ENCODE measurements at places on chromosomes 1 and 21.

GRCh38 chr21:26194811-26195251 is 24.3 kb upstream of the APP start:
- DNase-seq, result no peak

- DNase-seq, result no peak
Observed at GRCh38 chr1:9853249-9853595, 29.5 kb upstream of the CLSTN1 start.

DNA sequence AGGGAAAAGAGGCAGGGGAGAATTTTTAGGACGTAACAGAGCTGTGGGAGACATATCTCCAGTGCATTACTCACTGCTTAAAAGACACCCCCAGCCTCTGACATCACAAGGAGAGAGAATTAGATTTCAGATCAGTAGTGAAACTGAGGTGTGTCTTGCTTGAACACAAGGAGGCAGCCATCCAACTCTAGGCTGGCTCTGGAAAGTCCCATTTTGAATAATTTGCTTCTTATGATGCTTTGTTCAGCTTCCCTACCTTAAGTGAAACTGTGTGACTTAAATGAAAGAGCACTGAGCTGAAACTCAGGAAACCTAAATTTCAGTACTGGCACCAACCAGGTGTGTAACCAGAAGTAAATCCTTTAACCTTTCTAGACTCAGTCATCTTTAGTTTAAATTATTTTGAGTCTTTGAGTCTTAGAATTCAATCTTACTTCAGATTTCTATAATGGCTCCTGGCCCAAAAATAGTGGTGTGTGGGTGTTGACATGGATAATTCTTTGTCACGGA is 251.6 kb upstream of the SGIP1 start:
- no peak for DNase-seq

DNA sequence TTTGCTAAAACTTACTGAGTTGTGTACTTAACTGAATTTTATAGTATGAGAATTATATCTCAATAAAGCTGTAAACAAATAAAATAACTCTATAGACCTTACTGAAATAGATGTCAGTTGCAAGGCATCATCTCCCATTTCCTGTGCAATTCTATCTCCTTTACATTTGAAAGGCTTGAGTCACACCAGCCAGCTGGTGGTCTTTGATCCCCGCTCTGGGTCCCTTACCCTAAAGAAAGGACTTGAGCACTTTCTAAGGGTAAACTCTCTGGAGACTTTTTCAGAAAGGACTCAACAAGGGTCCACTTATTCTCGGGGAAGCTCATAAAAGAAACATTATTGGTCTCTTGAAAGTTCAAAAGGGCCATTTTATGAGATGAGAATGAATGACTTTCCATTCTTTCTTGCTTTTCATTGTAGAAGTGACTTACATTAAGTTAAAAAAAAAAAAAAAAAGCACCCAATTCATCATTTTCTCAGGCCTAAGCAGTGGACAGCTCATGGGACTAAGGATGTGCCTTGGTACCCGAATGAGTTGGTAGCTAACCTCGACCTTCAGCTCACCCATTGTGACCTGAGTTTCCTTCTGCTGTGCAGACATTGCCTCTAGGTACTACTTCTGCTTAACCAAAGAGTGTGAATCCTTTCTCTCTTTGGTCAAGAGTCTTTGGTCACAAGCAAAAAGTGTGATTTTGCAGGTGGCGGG is 147.0 kb upstream of the COA6 start:
- no peak for DNase-seq

GRCh38 chr1:45455162-45455561 is 35.8 kb downstream of the TESK2 start:
- no peak for DNase-seq

DNA sequence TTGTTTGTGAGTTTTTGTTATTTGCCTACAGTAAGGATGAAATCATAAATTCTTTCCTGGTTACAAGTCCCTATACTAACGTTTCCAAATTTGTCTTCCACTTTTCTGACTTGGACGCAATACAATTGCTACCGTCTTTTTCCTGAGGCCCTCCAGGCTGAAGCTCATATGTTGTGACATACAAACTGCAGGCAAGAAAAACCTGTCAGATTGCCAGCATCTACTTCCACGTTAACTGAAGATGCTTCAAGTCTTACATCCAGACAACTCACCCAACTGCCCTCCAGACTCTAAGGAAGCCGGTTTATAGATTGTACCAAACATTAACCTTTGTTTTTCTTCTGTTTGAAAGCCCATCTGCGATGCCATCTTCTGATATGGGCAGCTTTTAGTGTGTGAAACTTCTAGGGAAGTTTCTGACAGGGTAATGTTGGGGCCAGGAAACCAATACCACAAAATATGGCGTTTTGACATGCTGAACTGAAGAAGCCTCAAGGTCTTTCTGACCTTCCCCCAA is 21.4 kb upstream of the RNF11 start:
- DNase-seq, result no peak

- DNase-seq, result peak; percentile 29
Observed at GRCh38 chr1:244450597-244451538, 841 bp downstream of the ADSS2 start.

All from stimulated activated CD8-positive, alpha-beta memory T cell treated with anti-CD3 and anti-CD28 coated beads, Interleukin-15, amount 100 ng/mL, for 24 hours (primary cell).